Fibroblast of skin of right quadriceps (primary cell): ENCODE measurements at places on chromosomes 12 and 14.
A peak's percentile ranks its signal among the peaks of the same experiment; 100 is the strongest.

- DNase-seq = peak; percentile 78
Measured at GRCh38 chr12:88471331-88472045, 108.8 kb downstream of the KITLG start.

DNA sequence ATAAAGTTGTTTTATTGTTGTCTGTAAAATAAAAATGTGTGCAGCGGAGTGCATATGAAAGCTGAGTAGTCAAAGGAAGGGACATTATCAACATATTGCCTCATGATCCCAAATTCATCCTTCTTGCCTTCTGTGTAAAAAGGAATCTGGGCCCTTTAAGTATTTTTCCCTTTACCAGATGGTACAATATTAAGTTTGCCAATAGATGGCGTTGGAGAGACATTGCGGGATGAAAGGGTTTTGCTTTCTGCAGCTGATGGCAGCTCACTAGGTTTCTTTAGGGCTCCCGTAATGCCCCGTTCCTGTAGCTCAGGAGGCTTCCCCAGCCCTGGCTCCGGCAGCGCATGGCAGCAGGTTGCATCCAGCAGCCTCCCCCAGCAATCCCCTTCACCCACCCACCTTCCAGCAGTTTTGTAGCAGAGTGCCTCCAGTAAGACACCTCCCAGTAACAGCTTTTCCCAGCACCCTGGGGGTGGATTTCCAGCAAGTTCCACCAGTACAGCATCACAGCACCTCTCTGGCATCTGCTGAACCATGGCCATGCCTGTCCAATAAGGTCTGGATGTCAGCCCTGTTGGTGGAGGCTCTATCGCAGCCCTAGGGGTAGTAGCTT is 354.4 kb downstream of the MED13L start:
- DNase-seq = no peak

GRCh38 chr12:84995641-84996040 is 40.4 kb downstream of the TSPAN19 start:
- DNase-seq = no peak

- DNase-seq = peak; percentile 18
Measured at GRCh38 chr12:42730291-42730690, 140.7 kb upstream of the PRICKLE1 start.

GRCh38 chr12:68042212-68042699 is 53.0 kb downstream of the IFNG-AS1 start:
- DNase-seq = no peak

DNA sequence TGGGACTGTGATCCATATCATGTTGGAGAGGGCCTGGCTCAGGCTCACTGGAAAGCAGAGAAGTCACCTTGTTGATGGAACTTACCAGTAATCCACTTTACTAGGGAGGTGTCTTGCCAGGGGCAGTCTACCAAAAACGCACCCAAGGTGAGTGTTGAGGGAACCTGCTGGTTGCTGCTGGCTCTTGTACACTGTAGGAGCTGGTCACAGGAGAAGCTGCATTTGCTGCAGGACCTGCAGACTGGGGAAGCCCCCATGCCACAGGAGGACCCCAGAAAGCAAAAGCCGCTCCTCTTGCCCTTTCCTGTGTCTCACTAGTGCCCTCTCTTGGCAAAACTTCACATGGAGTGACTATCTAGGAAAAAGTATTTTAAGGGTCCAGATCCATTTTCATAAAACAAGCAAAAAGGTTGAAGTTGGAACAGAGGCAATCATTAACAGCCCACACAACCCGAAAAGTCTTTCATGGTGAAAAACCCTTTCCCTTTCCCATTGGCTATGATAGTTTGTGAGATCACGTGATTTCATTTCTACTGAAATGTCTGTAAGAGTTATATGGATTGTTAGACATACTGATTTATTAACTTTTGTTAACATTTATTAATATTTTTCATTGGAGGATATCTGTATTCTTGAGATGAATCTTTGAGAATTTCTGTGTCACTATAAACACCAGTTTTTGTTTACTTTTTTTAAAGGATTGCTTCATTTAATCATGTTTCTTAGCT is 59.2 kb downstream of the RASSF8 start:
- DNase-seq = peak; percentile 45

DNA sequence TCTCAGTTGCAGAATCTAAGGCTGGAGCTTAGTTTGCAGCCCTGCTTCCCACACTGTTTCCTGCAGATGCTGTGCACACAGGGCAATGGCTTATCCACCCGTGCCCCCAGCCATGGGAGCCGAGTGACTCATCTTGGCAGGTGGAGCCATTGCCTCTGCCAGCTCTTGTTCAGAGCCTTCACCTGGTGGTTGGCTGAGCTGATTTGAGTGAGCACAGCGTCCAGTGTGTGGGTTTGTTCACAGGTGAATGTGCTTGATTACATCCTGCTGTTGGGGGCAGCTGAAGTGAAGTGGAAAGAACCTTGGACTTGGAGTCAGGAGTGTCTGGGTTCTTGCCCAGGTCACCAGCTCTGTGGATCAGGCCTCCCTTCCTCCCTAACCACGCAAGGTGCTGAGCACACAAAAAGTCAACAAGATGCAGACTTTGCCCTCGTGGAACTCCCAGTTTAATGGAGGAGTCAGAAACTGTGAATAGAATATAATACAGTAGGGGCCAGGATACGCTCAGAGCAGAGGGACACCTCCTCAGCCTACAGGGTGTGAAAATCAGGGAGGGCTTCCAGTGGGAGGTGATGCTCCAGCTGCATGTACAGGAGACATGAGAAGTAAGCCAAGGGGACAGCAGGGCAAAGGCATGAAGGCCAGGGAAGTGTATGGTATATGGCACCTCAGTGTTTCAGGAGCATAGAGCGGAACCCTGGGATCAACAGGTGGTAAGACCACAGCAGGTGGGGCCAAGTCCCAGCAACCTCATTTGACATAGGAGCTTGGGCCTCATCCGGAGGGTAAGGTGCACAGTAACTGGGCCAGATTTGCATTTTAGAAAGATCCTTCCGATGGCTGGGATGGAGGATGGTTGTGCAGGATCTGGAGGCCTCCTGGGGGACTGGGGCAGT is 22.8 kb downstream of the JDP2 start:
- no peak for DNase-seq

- peak; percentile 30 for DNase-seq
Measured at GRCh38 chr12:78963439-78964227, 99.1 kb downstream of the SYT1 start.

- DNase-seq = no peak
Measured at GRCh38 chr14:92740440-92740839, 8.0 kb downstream of the LGMN start.
